ENCODE measurements at places on chromosomes 6 and 20. TPM values are rescaled to one million over a fixed set of nuclear protein-coding genes. Genes with fewer than 3 reads are reported as not detected.

The ALDH5A1 gene
- 0.26 TPM for total RNA-seq

The BPIFA2 gene
- not detected for total RNA-seq

DNA sequence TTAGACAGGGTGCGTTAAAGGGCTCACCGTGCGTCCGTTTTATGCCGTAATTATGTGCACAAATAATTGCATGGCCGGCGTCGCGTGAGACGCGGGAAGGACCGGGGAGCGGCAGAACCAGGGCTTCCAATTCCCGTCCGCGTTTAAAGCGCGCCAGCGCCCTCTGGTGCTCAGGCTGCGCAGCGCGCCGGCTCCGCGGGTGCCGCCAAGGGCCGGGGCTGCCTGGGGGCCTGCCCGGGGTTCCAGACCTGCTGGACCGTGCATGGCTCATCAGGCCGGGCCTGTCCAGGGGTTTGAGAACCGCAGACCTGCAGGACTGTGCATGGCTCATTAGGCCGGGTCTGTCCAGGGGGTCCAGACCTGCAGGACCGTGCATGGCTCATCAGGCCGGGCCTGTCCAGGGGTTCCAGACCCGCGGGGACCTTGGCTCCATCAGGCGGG lies 369.0 kb downstream of the THBS2 start:
- DNase-seq, result peak; percentile 37

The DEFB124 gene
- not detected for total RNA-seq

GRCh38 chr6:144143878-144144277 lies 6.4 kb upstream of the STX11 start:
- DNase-seq, result no peak

DNA sequence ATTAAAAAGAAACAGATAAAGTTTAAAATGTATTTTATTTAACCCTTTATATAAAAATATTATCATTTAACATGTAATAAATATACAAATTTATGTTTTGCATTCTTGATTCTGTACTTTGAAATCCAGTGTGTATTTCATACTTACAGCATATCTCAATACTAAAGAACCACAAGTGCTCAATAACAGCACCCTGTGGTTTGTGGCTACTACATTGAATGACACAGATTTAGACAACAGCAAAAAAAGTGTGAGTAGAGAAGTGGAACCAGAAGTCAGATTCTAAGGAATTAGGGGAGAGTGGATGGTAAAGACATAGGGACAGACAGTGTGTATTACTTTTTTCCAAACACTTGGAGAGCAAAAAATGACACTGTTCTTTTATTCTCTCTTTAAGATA lies 524.5 kb downstream of the BMP2 start:
- DNase-seq, result no peak

GRCh38 chr6:113873043-113873667 lies 16.0 kb downstream of the MARCKS start:
- no peak for DNase-seq

The VWA7 gene
- under 0.01 TPM for total RNA-seq

DNA sequence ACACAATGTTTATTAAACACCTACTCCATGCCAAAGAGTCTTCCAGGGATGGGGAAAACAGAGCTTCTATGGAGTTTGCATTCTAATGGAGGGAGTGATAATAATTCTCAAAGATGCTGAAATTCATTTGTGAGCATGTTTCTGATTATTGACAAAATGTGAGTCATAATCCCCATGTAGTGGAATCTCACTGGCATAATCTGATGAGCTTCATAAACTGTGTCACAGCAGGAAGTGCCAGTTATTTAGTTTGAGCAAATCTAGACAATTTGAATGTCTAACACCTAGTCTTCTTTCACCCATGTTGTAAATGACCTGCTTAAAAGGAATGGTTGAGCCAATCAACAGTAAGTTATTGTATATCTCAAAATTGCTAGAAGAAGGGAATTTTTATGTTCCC lies 95.1 kb downstream of the KCNQ5 start:
- no peak for DNase-seq

GRCh38 chr6:52015953-52016352 lies 71.5 kb downstream of the PKHD1 start:
- no peak for DNase-seq

GRCh38 chr20:62401331-62401779 lies 5.7 kb downstream of the CABLES2 start:
- DNase-seq, result no peak

The NKX2-2 gene
- not detected for total RNA-seq

The LAMP5 gene
- 2.6 TPM for total RNA-seq

- peak; percentile 30 for DNase-seq
Measured at GRCh38 chr6:112827793-112828192, 480.7 kb downstream of the RFPL4B start.

DNA sequence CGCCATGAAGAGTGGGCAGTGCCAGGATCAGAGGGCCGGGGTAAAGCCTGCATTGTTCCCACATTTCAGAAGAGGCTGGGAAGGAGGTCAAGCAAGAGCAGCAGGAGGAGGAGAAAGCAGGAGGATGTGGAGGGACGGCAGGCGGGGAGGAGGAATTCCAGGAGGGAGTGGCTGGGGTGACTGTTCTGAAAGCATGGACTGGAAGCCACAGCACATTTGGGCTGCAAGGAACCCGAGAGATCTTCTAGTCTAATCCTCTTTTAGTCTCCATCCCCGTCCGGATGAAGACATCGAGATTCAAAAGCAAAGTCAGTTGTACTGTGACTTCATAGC lies 76.9 kb downstream of the FAM50B start:
- no peak for DNase-seq

DNA sequence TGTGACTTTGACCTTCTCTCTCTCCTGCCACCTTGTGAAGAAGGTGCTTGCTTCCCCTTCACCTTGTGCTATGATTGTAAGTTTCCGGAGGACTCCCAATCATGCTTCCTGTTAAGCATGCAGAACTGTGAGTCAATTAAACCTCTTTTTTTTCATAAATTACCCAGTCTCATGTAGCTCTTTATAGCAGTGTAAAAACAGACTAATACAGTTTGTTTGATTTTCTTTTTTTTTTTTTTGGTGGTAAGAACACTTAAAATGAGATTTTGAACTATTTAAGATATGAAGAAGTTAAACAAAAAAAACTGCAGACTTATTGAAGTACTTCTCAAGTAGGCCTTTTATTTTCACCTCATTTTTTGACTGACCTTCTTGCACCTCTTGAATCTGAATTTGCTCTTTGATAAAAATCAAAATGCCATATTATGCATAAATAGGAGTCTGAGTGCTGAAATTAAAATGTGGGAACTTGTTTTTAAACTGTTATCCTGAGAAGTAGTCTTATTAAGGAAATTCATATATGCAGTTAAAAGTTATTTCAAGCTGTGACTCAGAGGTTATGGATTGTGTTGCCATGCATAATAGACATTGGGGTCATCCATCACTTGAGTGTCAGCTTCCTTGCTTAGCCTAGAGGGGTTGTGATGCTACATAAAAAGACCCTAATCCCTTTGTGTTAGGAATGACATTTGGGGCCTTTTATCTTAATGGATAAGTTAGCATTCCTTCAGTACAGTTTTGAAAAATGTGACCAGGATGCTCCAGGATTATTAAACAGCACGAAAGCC lies 447.9 kb upstream of the FKBP1C start:
- DNase-seq, result no peak

The ATXN1 gene
- 26.2 TPM for total RNA-seq

DNA sequence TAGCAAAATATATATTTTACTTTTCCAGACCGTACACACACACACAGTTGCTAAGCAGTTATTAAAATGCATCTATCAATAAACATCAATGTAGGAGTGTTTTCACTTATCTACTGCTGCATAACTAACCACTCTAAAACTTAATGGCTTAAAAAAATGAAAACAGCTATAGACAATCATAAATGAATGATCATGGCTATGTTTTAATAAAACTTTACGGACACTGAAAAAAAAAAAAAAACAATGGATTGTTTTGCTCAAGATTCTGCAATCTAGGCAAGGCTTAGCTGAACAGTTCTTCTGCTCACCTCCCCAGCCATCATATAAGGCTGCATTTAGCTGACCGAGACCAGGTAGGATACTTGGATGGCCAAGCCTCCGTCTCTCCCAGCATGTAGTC lies 125.4 kb upstream of the CCDC28A start:
- DNase-seq, result no peak

The GSTA2 gene
- not detected for total RNA-seq

- DNase-seq, result no peak
Measured at GRCh38 chr20:58039274-58040092, 189.0 kb downstream of the ANKRD60 start.

The LHFPL5 gene
- not detected for total RNA-seq

The MLN gene
- total RNA-seq, result not detected

DNA sequence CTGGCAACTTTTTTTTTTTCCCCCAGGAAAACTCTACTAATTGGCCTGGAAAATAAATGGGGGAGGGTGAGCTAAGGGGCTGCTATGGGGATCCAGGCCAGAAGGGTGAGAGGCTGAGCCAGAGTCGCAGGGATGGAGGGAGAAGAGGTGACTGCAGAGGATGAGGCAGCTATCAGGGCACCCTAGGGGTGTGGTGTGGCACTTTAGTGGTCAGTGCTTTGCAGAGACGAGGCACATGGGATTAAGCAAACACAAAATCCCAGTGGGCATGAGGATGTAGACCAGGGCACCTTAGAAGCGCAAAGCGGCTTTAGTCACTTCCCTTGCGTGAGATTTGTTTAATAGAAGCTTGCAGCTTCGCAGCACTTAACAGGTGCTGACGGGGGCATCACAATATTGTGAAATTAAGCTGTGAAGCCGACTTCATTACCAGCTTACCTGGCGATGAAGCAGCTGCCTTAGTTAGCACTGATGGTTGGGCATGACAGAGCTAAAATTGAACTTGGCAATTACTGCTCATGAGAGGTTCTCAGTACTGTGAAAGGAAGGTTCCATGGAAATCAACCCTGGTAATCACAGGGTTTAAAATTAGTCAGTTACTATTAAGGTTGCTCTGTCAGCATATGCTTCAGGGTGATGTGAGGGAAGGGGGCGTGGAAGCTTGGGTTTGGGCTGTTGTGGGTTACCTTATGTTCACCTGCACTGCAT lies 26.0 kb downstream of the TOX2 start:
- no peak for DNase-seq

- DNase-seq, result peak; percentile 82
Measured at GRCh38 chr6:157045831-157046454, 268.8 kb downstream of the ARID1B start.

GRCh38 chr6:154481521-154482013 lies 28.9 kb downstream of the CNKSR3 start:
- DNase-seq, result no peak

- peak; percentile 9 for DNase-seq
Measured at GRCh38 chr6:112409311-112409710, 62.2 kb downstream of the RFPL4B start.

The PRL gene
- total RNA-seq, result not detected

DNA sequence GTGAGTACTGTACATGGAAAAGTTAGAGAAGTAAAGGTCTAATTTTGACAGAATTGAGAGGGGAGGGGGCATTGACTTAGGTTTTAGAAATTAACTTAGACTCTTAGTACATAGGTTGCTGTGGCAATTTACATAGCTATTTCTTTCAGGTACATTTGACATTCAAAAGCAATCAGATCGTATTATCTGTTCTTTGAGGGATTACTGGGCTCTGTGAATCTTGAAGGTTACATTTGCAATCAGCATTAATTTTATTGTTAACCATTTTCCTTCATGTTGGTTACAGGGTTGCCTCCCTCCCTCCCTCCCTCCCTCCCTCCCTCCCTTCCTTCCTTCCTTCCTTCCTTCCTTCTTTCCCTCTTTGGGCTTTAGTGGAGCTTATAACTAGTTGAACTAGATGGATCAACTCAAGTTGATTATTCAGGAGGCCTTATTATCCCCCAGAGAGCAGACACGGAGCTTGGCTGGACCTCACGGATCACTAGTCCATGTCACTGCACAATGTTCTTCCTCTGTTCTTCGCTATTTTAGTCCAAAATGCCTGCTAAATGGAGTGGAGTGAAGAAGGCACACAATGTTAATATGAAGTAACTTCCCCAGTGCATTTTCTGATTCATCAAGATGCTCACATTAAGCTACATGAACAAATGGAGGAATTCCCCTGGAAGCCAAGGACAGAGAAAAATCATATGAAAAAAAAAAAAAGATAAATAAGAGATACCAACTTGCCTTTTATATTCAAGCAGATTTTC lies 87.8 kb downstream of the PLCB4 start:
- no peak for DNase-seq

The VNN1 gene
- not detected for total RNA-seq

- no peak for DNase-seq
Measured at GRCh38 chr6:72002415-72002814, 116.1 kb downstream of the RIMS1 start.

DNA sequence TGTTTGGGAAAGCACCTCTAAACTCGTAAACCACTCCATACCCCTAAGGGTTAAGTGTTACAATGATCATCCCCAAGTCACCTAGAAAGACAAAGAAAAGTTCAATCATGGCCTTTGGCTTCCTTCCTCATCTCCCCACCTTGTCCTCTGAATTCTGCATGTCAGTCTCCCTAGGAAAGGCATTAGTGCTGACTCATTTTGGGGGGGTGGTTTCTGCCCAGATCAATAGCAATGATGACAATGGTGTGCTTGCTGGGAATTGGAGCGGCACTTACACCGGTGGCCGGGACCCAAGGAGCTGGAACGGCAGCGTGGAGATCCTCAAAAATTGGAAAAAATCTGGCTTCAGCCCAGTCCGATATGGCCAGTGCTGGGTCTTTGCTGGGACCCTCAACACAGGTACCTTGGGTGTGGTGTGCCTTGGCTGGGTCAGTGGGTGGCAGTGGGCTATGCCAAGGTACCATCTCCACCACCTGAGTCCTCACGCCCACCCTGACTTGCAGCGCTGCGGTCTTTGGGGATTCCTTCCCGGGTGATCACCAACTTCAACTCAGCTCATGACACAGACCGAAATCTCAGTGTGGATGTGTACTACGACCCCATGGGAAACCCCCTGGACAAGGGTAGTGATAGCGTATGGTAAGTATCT lies 21.2 kb downstream of the TGM3 start:
- DNase-seq, result no peak

The KIF25 gene
- 0.26 TPM for total RNA-seq

DNA sequence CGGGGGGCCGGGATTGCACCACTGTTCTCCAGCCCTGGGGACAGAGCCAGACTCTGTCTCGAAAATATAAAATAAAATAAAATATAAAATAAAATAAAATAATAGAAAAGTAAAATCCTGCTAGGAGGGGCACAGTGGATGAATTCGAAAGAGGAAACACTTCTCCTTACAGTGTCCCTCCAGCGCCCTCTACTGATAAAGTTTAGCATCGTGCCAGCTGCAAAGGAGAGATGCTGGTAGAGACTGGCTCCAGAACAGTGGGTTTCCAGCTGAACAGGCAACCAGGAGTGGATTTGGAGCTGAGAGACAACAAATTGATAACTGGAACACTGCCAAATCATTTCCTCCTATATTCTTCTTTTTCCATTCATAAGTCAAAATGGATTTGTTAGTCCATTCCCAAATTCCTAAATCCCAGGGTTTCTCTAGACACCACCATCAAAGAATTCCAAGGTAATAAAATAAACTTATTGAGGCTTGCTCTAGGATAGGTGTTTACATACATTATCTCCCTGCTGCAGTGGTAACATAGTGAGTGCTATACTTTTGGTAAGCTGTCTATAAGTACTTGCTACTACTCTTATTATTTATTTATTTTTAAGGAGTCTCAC lies 31.7 kb upstream of the TBPL1 start:
- peak; percentile 86 for DNase-seq
